CD4-positive, CD25-positive, alpha-beta regulatory T cell (primary cell): ENCODE measurements at places on chromosomes 5 and 9. TPM values are rescaled to one million over a fixed set of nuclear protein-coding genes. Genes with fewer than 3 reads are reported as not detected.

DNA sequence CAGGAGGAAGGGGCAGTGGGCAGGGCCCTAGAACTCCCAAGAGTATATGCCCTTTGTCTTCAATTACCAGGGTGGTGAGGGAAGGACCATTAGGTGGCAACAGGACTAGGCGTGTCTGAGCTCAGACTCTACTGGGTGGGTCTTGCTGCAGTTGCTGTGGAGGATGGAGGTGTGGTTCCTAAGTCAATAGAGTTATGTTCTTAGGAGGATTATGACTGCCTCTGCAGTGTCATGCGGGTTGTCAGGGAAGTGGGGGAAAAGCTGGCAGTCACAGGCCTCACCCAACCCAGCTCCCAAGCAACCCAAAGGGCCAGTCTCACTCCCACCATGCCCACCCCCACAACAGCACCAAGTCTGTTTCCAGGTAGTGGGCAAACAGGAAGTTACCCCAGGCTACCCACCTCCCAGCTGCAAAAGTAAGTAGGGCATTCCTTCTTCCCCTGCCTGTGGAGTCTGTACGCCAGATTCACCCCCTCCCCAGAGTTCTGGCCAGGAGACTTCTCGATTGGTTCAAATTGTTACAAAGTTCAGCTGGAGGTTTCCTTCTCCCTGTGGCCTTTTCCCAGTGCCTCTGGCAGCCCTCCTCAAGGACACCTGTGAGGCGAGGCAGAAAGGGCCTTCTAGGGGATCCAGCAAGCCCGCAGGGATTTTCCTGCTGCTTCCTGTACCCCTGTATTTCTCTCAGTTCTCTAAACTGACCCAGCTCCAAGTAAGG lies 145.3 kb downstream of the HINT1 start:
- DNase-seq: peak; percentile 30
- H3K27me3 ChIP-seq: peaks cover 4% of the 10 kb centered on the region
- H3K36me3 ChIP-seq: no peaks in the 10 kb centered on the region
- H3K4me1 ChIP-seq: no peaks in the 10 kb centered on the region
- H3K4me3 ChIP-seq: no peak overlapping the region

DNA sequence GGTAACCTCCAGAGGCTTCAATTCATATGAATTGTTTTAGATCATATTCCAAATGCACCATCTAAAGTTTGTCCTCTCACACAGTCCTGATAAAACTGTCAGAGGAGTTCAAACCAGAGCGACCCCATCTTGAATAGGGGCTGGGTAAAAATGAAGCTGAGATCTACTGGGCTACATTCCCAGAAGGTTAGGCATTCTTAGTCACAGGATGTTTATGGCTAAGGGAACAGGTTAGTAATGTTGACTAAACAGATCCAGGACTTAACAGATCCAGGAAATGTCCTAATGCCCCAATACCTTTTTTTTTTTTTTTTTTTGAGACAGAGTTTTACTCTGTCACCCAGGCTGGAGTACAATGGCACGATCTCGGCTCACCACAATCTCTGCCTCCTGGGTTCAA lies 192.6 kb upstream of the PRDM9 start:
- H3K4me1 ChIP-seq: no peaks in the 10 kb centered on the region
- DNase-seq: no peak
- no peaks in the 10 kb centered on the region for H3K27me3 ChIP-seq
- H3K36me3 ChIP-seq: no peaks in the 10 kb centered on the region

GRCh38 chr5:53479045-53479589 lies 1.3 kb upstream of the FST start:
- no peaks in the 10 kb centered on the region for H3K36me3 ChIP-seq
- H3K27me3 ChIP-seq: peaks cover 44% of the 10 kb centered on the region
- peak overlapping the region; percentile 68 for H3K4me3 ChIP-seq
- no peak for DNase-seq

GRCh38 chr5:56766926-56767325 lies 48.4 kb upstream of the MAP3K1 start:
- no peaks in the 10 kb centered on the region for H3K36me3 ChIP-seq
- H3K4me3 ChIP-seq: no peak overlapping the region
- H3K4me1 ChIP-seq: no peaks in the 10 kb centered on the region
- no peak overlapping the region for H3K27ac ChIP-seq
- DNase-seq: no peak
- no peaks in the 10 kb centered on the region for H3K27me3 ChIP-seq

DNA sequence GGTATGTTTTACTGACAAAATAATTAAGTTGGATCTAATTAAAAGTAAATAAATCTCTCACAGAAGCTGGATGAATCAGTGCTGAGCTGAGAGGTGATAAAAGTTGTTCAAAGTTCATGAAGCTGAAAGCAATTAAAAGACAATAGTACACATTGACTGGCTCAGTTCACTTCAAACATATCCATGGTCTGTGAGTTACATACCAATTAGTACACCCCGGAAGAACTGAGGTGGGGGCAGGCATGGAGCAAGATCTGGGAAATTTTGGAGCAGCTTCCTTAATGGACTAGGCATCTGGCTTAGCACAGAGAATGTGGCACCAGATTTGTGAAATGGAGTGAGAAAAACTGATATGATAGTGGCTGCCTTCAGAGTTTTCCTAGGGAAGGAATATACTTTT lies 152.7 kb downstream of the ATP10B start:
- H3K27me3 ChIP-seq: no peaks in the 10 kb centered on the region
- H3K4me1 ChIP-seq: no peaks in the 10 kb centered on the region
- no peak for DNase-seq
- no peak overlapping the region for H3K27ac ChIP-seq

GRCh38 chr5:35319333-35320002 lies 89.2 kb upstream of the PRLR start:
- no peak for DNase-seq
- no peak overlapping the region for H3K4me3 ChIP-seq
- no peak overlapping the region for H3K27ac ChIP-seq
- no peaks in the 10 kb centered on the region for H3K27me3 ChIP-seq

GRCh38 chr5:157903117-157903450 lies 44.1 kb upstream of the CLINT1 start:
- no peak overlapping the region for H3K27ac ChIP-seq
- no peak for DNase-seq
- H3K36me3 ChIP-seq: no peaks in the 10 kb centered on the region
- no peak overlapping the region for H3K4me3 ChIP-seq

- no peak overlapping the region for H3K27ac ChIP-seq
- H3K4me3 ChIP-seq: no peak overlapping the region
- no peak for DNase-seq
- H3K36me3 ChIP-seq: no peaks in the 10 kb centered on the region
Measured at GRCh38 chr9:114830546-114830945, 24.7 kb upstream of the TNFSF15 start.

GRCh38 chr5:154268073-154268472 lies 77.5 kb downstream of the GALNT10 start:
- no peak overlapping the region for H3K4me3 ChIP-seq
- H3K4me1 ChIP-seq: peaks cover 13% of the 10 kb centered on the region
- H3K27me3 ChIP-seq: no peaks in the 10 kb centered on the region
- no peaks in the 10 kb centered on the region for H3K36me3 ChIP-seq
- DNase-seq: no peak

GRCh38 chr5:52560366-52560765 lies 227.3 kb upstream of the ITGA1 start:
- H3K36me3 ChIP-seq: no peaks in the 10 kb centered on the region
- H3K4me1 ChIP-seq: no peaks in the 10 kb centered on the region

- H3K36me3 ChIP-seq: no peaks in the 10 kb centered on the region
- DNase-seq: no peak
- H3K27ac ChIP-seq: no peak overlapping the region
- H3K4me3 ChIP-seq: no peak overlapping the region
- H3K4me1 ChIP-seq: peaks cover 24% of the 10 kb centered on the region
- peaks cover 3% of the 10 kb centered on the region for H3K27me3 ChIP-seq
Measured at GRCh38 chr5:142767178-142767577, 3.0 kb upstream of the ARHGAP26 start.

DNA sequence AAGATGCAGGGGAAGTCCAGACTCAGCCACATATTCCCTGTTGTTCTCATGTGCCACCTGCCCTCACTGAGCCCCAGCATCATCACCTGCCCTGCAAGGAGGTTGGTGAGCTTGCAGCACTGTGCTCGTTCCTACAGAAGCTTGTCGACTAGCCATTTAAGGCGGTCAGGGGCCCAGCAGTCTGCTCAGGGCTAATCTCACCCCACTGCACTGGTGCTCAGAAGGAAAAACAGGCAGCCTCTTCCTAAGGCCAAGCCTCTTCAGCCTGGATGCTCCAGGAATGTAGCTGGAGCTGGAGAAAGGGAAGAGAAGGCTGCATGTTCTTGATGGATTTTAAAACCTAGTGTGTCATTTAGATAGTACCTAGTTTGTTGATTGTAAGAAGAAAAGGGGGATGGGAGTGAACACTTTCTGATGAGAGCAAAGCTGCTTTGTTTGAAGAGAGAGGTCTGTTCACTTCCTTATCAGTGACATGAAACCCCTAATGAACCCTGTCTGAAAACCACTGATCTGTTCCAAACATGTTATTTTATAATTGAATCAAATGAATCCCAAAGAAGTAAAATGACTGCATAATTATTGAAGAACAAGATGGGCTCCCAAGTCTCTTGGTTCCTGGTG lies 10.6 kb upstream of the ASPN start:
- no peak overlapping the region for H3K4me3 ChIP-seq
- H3K27me3 ChIP-seq: no peaks in the 10 kb centered on the region
- H3K4me1 ChIP-seq: no peaks in the 10 kb centered on the region

DNA sequence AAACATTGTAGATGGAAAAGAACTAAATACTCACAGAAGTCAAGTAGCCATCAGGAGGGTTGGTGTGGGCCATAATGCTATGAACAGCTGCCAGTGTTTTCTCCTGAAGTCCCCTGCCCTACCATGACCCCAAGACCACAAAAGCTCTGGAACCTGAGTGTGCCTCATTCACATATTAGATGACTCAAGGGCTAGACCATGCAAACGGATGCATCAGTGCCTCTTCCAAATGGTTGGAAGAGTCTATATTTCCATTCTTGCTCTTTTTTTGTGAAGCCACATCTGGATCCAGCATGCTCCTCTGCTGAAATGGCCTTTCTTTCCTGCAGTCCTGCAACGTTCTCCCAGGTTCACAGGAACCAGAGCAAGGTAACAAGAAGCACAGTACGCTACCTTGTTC lies 136.6 kb upstream of the EPB41L4A start:
- no peak overlapping the region for H3K4me3 ChIP-seq
- H3K27ac ChIP-seq: no peak overlapping the region
- no peaks in the 10 kb centered on the region for H3K36me3 ChIP-seq
- no peaks in the 10 kb centered on the region for H3K27me3 ChIP-seq
- no peaks in the 10 kb centered on the region for H3K4me1 ChIP-seq

GRCh38 chr9:68631811-68632210 lies 73.2 kb upstream of the PIP5K1B start:
- H3K36me3 ChIP-seq: no peaks in the 10 kb centered on the region
- no peak overlapping the region for H3K4me3 ChIP-seq
- H3K27me3 ChIP-seq: no peaks in the 10 kb centered on the region
- no peak overlapping the region for H3K27ac ChIP-seq
- DNase-seq: no peak

- H3K4me1 ChIP-seq: no peaks in the 10 kb centered on the region
- no peaks in the 10 kb centered on the region for H3K36me3 ChIP-seq
- DNase-seq: no peak
- H3K27ac ChIP-seq: no peak overlapping the region
- H3K4me3 ChIP-seq: no peak overlapping the region
- peaks cover 14% of the 10 kb centered on the region for H3K27me3 ChIP-seq
Measured at GRCh38 chr9:97774673-97775072, 77.5 kb upstream of the XPA start.

- no peaks in the 10 kb centered on the region for H3K36me3 ChIP-seq
- H3K4me3 ChIP-seq: no peak overlapping the region
- H3K4me1 ChIP-seq: no peaks in the 10 kb centered on the region
- H3K27ac ChIP-seq: no peak overlapping the region
- no peak for DNase-seq
- no peaks in the 10 kb centered on the region for H3K27me3 ChIP-seq
Measured at GRCh38 chr9:93820667-93821306, 134.4 kb downstream of the BARX1 start.

DNA sequence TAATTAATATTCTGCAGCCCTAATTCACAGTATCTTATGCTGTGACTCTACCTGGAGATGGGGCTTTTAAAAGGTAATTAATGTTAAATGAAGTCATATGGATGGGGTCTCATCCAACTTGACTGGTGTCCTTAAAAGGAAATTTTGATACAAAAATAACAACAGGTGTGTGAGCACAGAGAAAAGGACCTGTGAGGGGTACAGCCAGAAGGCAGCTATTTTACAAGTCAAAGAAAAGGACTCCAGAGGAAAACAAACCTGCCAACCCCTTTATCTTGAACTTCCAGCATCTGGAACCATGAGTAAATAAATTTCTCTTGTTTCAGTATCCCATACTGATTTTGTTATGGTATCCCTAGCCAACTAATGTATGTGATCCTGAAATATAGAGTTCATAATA lies 250.3 kb downstream of the TMEM232 start:
- H3K4me3 ChIP-seq: no peak overlapping the region
- no peaks in the 10 kb centered on the region for H3K36me3 ChIP-seq
- H3K27ac ChIP-seq: no peak overlapping the region
- H3K4me1 ChIP-seq: no peaks in the 10 kb centered on the region

- no peaks in the 10 kb centered on the region for H3K4me1 ChIP-seq
- no peak for DNase-seq
- H3K4me3 ChIP-seq: no peak overlapping the region
Measured at GRCh38 chr5:150058480-150059126, 27.8 kb downstream of the CSF1R start.

GRCh38 chr5:96778409-96778808 lies 29.3 kb downstream of the ERAP1 start:
- peaks cover 96% of the 10 kb centered on the region for H3K36me3 ChIP-seq
- no peak overlapping the region for H3K27ac ChIP-seq

GRCh38 chr9:137305060-137305797 lies 3.2 kb upstream of the NRARP start:
- H3K36me3 ChIP-seq: no peaks in the 10 kb centered on the region
- H3K27me3 ChIP-seq: peaks cover 3% of the 10 kb centered on the region
- peak; percentile 34 for DNase-seq
- peaks cover 42% of the 10 kb centered on the region for H3K4me1 ChIP-seq

DNA sequence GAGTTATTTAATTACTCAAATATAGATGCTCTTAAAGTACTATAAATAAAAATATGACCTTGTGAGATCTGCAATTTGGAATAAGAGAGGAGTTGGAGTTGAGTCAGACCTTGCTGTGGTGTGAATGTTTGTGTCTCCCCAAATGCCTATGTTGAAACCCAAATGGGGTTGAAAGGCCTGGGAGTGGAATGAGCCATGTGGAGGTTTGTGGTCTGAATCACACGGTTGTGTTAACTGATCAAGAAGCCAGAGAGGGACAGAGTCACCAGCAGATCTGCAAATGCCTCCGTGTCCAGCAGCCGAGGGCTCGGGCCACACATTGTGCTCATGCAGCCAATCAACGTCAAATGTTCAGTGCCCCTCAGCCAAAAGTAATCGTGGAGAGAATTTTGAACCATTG lies 404.4 kb downstream of the ICE1 start:
- H3K36me3 ChIP-seq: no peaks in the 10 kb centered on the region
- H3K27ac ChIP-seq: no peak overlapping the region

LHX3 gene
- not detected for polyA plus RNA-seq

FBP1 gene
- polyA plus RNA-seq: 2.0 TPM

IFNK gene
- not detected for polyA plus RNA-seq

TMC1 gene
- polyA plus RNA-seq: not detected

CEP72 gene
- polyA plus RNA-seq: 3.7 TPM

DAPK1 gene
- 0.42 TPM for polyA plus RNA-seq

CCDC180 gene
- 0.64 TPM for polyA plus RNA-seq
